CD4-positive, alpha-beta T cell treated with Interleukin-4 for 1 hour (primary cell): ENCODE measurements at places on chromosomes 2 and 18.

DNA sequence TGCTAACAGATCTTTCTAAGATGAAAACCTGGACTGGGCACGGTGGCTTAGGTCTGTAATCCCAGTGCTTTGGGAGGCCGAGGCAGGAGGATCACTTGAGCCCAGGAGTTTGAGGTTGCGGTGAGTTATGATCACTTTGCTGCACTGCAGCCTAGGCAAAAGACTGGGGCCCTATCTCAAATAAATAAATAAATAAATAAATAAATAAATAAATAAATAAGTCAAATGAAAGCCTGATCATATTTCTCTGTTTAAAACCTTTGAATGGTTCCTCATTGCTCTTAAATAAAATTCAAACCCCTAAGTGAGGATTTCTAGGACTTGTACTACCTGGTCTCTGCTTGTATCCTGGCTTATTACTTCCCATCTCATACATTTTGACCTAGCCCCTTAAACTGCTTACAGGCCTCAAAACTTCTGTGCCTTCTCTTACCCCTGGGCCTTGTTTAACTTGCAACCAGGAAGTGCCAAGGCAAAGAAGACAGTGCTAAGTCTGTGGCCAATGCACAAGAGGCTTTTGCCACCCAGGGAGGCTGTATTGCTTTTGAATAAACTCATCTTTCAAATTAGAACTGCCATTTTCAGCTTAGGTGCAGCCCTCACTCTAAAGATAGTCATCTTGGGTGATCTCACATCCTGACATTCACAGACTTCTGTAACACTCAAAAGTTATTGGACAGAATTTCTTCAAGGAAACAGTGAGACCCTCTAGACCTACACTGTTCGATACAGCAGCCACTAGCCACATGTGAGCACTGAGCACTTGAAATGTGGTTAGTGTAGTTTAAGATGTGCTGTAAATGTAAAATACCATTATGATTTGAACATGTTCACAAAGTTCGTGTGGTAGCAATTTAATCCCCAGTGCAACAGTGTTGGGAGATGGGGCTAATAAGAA, 73.7 kb downstream of the POLE4 start:
- DNase-seq = no peak

DNA sequence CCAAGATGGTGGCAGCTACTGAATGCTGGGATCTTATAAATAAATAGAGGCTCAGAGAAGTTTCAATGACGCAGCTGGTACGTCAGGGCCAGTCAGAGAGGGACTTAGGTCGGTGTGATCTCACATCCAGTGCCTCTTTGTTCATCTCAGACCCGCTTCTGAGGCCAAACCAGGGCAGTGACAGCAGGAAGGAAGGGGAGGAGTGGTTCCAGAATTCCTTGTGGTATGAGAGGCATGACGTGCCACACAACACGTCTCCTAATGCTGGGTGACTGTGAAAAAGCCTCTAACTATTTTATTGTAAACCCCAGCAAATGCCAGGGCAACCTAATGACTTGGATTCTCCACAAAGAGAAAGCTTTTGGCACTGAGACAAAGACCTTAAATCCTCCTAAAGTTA, 423.3 kb downstream of the LPIN1 start:
- peak; percentile 59 for DNase-seq

DNA sequence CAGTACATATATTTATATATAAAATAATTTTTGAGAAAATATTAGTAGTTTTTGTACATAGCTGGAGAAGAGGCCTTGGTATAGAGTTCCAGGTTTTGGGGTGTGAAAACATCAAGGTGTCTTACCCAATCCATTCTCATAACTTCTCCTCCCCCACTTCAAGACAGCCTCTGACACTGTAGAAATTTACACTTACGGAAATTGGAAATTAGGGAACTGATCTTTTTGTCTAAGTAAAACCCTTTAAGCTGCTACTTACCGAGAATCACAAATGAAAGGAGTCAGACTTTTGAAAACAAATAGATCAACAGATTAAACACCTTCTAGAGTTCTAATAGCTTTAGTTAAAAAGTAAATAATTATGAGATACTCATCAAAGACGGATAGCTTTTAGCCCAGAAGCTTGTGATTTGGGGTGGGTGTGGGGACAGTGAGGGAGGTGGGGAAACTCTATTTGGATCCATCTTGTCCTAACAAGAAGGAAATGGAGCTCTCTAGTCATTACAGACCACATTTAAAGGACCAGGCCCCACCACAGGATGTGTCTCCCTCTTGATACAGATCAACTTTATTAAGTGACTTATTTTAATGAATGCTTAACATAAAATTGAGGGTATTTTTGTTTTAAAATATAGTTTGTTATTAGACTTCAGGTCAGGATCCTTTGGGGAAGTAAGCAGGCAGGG, 11.1 kb upstream of the FBXO11 start:
- no peak for DNase-seq

DNA sequence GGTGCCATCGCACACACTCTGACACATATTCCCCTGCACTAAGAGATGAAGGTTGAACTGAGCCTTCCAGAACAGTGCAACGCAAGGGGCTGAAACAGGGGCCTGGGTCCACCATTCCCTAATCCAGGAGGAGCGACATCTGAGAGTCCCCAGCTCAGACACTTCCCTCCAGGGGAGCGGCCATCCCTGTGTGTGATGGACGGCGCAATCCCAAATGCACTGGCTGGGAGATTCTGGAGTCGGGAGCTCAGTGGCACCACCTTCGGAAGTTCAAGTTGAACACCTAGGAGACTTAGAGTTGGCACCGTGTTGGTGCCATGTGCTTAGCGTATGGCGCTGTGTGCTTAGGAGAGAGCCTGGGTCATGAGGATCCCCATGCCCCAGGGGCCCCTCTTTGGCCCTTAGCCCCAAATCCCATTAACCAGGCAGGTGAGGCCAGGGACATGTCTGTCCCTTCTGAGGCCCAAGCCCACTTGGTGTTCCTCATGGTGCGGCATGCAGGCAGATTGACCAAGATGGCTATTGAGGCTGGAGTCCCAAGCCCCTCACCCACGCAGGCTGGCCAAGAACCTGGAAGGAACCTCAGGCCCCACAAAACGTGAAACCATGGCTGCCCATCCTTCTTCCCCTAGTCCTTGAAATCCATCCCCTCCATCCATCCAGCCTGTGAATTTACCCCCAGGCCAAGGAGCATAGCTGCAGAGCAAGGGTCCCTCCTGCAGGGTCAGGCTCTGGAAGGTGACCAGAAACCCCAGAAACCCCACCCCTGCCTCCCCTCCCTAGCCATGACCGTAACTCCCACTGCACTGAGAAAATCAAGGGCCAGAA, 114.1 kb upstream of the OTOS start:
- DNase-seq = no peak

- no peak for DNase-seq
Measured at GRCh38 chr2:172412984-172413492, 14.3 kb upstream of the ITGA6 start.

GRCh38 chr2:151405376-151405775, 4.3 kb upstream of the RIF1 start:
- no peak for DNase-seq

DNA sequence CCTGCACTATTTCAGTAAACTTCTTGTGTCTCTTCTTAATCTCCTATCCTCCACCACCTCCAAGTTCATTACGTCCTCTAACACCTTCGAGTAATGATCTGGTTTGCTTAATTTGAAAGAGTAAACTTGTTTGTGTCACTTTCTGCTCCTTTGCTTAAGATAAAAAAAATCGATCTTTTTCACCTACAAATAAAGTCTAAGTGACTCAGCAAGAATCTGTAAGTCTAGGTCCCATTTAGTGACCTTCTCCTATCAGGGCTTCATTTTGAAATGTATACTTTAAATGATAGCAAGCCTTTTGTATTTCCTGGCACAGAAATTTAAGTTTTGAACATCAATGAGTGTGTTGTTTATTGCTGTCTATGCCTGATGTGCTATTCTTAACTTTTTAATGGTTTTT, 260.9 kb upstream of the TFPI start:
- no peak for DNase-seq

DNA sequence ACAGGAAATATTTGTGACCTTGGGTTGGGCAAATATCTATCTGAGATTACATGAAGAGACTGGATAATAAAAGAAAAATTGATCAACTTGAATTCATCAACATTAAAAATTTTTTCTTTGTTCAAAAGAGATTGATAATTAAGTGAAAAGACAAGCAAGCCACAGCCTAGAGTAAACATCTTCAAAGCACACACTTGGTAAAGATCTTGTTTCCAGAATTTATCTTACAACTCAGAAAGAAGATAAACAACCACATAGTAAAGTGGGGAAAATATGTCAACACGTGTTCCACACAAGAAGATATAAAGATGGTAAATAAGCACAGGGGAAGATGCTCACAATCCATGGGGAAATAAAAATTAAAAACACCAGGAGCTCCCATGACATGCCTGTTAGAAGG, 195.9 kb downstream of the SOX11 start:
- no peak for DNase-seq

DNA sequence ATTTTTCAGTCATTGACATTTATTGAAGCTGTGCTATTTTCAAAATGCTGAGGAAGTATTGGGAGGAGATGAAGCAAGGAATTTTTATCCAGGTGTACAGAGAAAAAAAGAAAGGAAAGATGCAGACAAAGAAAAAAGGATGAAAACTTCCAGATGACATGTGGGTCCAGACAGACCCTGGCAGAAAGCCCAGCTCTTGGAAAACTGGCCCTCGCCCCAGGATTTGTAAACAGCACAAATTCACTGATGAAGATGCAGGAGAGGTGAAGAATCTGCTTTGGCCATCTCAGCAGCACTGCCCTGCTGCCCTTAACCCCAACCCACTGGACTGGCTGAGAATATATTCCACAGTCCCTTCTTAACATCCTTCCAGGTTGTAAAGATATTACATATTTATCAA, 12.5 kb downstream of the TACR1 start:
- DNase-seq = no peak

DNA sequence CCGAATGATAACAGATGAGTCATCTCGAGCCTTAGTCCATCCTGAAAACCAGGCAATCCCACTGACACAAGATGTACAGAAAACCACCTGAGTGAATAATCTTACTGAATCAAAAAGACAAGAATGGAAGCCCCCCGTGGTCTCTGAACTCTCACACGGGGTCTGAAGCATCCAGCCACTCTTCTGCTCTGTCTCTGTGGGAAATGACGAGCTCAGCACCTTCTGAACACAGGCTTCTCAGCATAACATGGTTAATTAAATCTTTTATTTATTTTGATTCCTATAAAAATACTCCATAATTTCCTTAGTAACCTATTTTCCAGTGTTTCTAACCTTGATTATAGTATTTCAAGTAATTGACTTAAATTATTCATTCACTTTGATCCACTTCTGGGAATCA, 203.7 kb downstream of the TMEM163 start:
- DNase-seq = no peak

- no peak for DNase-seq
Measured at GRCh38 chr2:79191081-79191480, 31.5 kb upstream of the REG3A start.

- no peak for DNase-seq
Measured at GRCh38 chr18:74608681-74609080, 11.0 kb downstream of the ZNF407 start.

DNA sequence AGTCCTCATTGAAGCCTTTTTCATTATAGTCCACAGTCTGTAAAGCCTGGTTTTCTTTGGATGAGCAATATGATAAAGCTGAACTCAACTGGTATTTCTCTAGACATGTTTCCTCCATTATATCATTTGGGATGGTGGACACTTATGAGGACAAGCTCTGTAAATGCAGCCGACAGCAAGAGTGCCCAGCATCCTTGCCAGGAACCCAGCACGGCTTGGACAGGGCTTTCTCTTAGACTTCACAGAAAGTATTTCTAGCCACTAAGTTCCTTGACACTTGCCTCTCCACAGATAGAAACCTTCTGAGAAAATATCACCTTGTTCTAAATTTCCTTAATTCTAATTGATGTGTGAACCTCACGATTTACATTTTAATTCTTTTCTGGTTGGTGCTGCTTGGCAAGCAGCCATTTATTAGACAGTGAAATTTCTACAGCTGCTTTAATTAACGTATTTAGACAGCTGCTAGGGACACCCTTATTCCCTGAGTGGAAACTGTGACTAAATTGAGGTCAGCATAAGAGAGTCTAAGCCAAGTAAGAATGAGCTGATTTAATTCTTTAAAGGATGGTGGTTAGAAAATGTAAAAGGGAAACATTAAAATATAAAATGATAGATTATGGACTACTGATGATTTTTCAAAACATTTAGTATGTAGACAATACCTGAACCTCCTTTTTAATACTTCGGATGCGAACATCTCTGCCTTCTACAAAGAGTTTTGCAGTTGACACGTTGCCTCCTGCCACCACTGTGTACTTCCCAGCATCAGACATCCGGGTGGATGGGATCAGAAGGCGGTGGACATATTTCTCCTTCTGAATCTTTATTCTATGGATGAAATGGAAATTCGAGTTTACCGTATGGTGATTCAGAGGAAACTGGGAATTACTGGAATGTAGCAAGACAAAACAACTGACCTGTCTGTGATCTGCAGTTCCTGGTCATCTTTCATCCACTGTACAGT, 39.8 kb downstream of the TTN start:
- no peak for DNase-seq

DNA sequence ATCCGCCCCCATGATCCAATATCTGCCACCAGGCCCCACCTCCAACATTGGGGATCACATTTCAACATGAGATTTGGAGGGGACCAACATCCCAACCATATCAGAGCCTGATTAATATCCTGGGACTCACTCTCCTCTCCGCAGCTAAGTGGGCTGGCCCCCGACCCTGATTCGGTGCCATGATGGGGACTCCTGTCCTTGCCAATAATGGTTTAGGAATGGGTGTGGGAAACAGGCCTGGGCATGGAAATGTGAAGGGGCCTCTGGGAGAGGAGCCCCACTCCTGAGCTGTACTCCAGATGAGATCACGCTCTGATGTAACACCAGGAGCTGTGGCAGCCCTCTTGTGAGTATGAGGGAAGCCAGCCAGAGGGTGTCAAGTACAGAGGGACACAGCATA, 77.3 kb upstream of the SMAD7 start:
- no peak for DNase-seq

GRCh38 chr2:233818639-233819621, 35.4 kb downstream of the HJURP start:
- DNase-seq = peak; percentile 5

- DNase-seq = no peak
Measured at GRCh38 chr2:90207454-90208058, 1516.1 kb downstream of the RPIA start.

DNA sequence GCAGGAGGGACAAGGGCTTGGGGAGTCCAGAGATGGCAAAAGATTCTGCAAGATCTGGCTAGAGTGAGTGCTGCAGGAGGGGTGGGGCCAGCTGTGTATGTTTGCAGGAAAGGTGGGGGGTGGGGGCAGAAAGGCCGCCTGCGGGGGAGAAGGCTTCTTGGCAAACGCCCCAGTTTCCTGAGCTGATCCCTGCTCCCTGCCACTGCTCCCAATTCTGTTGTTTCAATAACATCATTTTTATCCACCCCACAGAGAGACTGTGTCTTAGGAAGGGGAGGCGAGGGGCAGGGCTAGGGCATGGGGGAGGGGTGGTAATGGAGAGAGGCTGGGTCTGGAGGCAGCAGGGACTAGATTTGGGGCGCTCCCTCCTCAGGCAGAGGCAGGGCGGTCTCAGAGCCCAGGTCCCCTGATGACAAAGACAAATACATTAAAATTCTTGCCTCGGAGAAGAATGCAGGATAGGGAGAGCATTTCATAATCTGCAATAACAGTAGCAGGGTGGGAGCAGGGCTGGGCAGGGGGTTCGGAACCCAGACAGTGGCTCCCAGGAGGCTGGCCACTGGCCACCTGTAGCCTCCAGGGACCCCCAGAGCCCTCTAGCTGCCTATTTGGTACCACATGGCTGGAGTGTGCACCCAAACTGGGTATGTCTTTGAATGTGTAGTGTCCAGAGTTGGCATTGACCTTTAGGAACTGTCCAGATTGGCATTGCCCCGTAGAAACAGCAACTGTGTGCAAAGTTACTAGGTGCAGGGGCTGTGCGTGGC, 2.1 kb upstream of the WNT6 start:
- no peak for DNase-seq

- no peak for DNase-seq
Measured at GRCh38 chr2:10338270-10339188, 35.8 kb downstream of the HPCAL1 start.
